ENCODE measurements at places on chromosomes 16 and 17.

DNA sequence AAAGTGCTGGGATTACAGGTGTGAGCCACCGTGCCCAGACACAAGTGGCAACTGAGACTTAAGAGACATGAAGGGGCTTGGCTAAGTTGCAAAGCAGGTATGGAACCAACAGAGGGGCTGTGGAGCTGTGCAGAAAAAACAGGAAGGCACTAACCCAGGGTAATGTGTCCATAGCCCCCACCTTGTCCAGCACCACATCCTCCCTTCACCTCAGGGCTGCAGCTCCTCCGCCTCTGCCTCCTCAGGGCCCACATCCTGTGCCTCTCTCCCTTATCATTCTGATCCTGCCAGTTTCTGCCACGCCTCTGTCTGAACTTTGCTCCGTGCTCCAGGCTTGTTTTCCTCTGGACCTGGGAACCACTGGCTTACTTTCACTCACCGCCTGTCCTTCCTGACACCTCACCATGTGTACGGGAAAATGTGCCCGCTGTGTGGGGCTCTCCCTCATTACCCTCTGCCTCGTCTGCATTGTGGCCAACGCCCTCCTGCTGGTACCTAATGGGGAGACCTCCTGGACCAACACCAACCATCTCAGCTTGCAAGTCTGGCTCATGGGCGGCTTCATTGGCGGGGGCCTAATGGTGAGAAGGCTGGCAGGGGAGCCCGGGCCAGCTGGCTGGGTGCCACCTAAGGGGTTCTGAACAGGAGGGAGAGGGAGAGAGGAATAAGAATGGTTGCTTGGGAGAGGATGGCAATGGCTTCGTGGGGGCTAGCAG, at the start of gene TM4SF5:
TSS of gene TM4SF5 (plus strand) at position 368 of the 716 bp plus-strand sequence. CDS start at position 405, 37 bp downstream.
- no peak for DNase-seq

DNA sequence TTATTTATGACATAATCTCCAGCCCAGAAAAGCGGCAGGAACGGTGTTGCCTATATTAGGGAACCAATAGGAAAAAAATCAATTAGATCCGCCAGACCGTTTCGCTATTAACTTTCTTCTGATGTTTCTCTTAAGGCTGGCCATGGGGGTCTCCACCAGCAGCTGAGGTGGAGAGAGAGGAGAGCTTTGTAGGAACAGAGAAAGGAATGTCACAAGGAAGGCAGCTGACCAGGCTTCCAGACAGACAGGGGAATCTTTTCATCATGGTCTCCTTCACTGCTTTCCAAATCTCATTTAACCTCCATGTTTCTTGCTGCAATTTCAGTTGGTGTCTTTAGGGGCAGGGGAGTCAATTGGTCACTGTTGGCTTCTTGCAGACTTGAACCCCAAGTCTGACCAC, 8.9 kb upstream of the SEZ6 start:
- no peak for DNase-seq

DNA sequence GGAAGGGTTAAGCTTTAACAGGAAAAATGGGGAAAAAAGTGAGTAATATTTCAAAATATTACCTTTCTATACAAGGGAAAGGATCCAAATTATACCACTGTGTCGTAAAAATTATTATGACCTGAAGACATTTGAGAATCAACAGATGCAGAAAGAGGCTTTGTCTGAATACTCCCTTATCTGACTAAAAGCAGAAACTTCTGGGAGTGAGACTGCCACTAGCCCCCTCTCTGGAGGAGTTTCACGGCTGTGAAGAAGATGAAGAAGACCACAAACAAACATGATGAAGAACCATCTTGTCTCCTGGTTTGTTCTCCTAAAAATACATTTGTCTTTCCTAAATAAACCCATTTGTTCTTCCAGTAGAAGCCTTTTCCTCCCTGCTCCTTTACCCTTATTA, 29.4 kb downstream of the CNTROB start:
- DNase-seq, result no peak

DNA sequence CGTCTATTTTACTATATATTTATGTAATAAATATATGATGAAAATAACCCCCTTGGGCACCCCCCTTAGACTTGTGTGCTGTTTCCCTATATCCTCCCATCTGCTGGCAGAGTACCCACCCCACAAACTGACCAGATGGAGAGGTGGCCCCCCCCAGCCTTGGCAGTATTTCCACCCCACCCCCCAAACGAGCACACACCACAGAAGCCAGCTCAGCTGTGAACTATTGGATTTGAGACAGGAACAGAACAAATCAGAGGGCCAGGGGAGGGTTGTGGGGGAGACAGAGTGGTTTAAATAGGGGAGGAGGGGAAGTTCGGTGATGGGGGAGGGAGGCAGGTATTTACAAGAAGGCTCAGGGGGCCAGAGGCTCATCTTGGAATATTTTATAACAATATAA, 7.8 kb downstream of the NR1D1 start:
- no peak for DNase-seq

DNA sequence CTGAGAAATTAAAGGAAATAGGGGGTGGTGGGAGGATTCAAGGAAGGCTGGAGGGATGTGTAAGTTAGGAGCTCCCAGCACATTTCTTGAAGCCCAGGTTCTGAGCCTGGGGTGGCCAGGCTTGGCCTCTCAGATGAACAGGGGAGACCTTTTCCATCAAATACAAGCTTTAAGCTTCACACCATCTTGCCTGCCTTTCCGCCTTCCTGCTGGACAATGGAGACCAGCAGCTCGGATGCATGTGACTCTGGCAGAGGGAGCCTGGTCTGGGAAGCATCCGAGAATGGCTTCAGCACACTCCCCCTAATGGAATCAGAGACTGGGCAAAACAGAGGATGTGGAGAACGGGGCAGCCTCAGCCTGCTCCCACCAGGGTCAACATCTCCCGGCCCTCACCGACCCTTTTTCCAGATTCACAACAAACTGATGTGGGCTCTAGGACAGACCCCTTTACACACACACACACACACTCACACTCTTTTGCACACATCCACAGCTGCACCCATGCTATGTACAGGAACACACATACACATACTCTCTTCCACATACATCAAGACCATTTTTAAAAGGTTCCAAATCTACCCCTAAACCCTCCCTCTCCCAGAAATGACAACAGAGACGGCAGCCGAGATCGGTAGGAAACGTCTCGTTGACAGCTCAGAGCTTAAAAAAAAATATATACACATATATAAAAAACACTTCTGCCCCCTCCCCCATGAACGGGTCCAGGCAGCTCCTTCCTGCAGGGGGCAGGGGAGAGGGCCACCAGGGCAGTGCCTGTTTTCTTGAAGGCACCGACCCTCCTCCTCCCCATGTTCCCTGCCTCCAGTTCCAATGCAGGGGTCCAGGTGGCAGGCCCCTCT, 6.5 kb upstream of the ATXN7L3 start:
- DNase-seq, result no peak

DNA sequence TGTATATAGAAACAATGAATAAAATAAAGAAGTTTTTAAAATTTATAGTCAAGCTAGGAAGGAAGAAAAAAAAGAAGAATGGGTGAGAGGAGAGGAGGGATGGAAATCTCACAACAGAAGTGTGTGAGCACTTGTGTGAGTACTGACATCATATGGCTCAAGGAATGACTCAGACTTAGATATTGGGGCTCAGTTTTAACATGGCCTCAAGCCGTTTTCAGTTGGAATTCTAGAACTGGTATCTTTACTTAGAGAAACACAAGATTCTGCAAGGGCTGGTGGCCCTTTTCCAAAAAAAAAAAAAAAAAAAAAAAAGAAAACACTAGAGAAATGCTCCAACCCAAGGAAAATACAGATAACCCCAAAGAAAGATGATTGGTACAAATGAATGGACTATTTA, 55.1 kb downstream of the STXBP4 start:
- no peak for DNase-seq

DNA sequence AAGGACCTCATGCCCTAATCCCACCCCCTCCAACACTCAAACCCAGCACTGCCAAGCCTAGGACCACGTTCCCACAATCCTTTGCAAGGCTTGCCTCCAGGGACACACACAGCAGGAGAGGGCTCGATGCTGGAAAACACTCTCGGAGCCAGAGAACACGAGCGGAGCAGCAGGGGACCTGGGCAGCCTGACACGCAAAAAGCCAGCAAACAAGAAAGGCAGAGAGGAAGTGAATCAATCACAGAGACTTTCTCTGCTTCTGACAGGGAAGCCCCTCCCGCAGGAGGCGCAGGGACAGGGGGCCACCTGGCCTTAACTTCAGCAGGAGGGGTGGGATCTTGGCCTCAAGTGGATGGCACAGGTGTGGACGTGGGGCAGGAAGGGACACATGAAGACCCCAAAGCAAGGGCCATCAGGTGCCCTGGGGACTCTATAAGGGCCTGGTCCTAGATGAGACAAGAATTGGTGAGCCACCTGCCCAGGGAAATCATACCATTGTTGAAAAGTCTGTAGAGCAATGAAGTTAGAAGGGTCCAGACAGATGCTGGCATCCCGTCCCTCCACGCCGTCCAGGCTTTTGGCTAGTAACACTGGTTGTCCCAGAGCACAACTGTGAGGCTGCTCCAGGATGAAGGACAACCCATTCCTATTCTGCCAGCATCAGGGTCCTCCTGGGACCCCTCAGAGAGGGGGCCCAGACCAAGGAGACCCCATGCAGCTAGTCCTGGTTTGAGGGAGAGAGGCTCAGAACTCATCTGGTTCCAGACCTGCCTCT, 2.2 kb downstream of the SDK2 start:
- no peak for DNase-seq

DNA sequence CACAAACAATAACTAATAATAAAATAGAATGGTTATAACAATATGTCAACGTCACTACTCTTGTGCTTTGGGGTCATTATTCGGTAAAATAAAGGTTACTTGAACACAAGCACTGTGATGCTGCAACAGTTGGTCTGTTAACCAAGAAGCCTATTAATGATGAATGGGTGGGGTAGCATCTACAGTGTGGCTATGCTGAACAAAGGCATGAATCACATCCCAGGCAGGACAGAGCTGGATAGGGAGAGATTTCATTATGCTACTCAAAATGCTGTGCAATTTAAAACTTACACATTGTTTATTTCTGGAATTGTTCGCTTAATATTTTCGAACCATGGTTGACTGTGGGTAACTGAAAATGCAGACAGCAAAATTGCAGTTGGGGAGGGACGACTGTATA, 9.1 kb upstream of the HS3ST2 start:
- no peak for DNase-seq

DNA sequence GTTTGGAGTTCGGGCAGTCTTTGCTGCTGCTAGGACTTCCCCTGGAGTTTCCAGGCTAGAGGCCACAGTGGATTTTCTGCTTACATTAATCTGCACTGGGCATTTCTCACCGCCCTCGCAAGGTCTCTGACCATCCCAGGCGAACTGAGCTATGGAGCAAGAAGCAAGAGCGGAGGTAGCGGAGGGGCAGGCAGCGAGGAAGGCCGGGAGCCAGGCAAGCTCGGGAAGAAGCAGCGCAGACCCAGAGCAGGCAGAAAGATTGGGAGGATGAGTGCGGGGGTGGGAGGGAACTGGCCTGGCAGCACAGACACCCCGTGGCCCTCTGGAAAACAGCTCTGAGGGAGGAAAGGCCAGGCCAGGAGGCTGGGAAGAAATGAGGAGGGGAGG, 3.8 kb downstream of the COTL1 start:
- no peak for DNase-seq

DNA sequence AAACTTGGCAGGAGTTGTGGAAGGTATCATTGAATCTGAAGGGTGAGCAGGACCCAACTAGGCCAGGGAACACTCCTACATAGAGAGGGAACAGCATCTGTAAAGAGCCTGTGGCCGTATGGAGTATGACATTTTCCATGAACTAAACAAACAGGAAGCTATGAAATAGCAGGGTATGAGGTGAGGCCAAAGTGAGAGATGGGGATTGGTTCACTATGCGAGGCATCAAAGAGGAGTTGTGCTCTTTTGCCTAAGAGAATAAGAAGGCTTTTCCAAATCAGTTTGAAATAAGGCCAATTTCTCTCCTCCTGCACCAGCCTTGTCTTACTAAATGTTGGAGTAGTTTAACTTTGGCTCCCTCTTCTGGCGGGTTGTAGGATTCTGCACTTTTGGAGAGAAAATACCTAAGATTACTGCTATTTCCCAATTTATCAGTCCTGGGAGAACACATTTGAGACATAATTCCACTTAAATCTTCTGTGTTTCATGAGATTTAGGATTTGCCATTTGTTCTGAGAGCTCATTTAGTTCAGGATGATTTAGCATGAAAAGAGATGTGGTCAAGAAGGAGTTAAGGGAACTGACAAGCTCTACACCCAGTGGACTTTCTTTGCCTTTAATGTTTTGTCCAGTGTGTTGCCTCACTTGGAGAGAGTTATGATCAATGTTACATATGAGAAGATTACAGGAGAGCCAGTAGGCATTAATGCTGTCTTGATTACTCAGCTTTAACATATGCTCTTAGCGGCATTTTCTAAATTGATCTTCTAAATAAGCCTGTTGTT, 55.4 kb downstream of the TNRC6C start:
- DNase-seq, result peak; percentile 29

DNA sequence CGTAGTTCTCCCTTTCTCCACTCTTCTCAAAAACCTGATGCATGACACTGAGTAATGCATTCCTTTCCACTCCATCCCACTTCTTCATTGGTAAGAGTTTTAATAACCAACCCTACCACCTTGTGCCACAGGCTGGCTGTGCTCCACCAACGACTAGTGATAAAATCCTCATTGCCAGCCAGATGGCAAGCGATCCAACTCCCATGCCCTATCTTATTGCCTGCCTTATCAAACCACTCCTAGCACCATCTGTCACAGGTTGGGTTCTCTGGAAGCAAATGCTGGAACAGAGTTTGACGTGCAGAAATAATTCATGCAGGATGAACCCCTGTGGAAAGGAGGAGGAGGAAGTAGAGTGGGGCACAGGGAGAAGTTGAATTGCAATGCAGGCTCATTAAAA, 99.5 kb downstream of the CHD9NB start:
- DNase-seq, result no peak

DNA sequence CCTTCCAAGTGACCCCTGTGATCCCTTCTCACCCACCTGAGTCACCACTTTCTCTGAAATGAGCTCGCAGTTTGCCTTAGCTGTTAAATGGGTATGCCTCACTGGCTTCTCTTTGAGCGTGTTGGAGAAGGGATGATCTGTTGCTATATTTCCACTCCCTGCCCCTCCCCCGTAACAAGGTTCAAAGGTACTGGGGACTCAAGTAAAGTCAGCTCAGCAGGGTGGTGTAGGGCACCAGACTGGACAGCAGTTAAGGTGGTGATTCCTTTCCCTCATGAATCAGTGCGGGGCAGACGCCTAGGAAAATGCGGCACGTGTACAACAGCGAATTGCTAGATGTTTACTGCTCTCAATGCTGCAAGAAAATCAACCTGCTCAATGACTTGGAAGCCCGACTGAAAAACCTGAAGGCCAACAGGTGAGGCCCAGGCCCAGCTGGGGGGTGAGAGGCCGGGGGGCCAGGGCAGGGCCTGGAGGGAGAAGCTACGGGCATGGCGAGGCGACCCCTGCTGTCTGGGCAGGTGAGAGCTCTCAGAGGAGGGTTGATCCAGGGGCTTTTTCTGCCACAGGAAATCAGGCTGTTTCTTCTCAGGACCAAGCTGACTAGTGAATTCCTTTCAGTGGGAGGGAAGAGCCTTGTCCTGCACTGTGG, 130.3 kb downstream of the RAB11FIP4 start:
- DNase-seq, result no peak

DNA sequence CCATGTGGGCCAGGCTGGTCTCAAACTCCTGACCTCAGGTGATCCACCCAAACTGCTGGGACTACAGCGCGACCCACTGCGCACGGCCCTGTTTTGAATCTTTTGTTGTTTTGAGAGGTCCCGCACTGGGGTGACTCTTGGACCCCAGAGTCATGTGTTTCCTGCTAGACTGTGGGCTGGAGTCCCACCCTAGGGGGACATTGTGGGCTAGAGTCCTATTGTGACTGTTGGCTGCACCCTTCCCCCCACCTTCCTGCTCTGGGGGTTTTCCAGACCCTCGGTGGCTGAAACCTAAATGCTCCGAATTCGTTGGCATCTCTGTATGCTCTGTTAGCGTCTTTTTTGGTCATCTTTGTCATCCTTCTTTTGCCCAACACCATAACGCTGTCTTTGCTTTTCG, 16.0 kb downstream of the NUPR1 start:
- no peak for DNase-seq
